ENCODE measurements at places on chromosomes 12 and 14.

- no peak for DNase-seq
Measured at GRCh38 chr14:72485695-72486094, 408.2 kb downstream of the DPF3 start.

DNA sequence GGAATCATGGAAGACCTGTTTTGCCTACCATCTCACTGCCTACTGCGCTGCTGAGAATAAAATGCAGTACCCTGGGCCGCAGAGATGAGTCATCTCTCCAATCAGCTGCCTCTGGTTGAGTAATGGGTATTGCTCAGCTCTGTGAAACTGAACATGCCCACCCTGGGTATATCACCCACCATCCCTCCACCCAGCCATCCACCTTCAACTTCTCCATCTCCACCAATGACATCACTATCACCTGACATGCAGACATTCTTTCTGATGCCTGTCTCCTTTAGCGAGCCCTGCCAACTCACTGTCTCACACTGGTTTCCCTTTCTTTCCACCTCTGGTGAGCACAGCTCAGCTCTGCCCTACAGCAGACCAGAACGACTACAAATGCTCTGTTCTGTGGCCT lies 33.6 kb downstream of the E2F7 start:
- DNase-seq = no peak

- no peak for DNase-seq
Measured at GRCh38 chr14:75428230-75429104, 645 bp downstream of the JDP2 start.

DNA sequence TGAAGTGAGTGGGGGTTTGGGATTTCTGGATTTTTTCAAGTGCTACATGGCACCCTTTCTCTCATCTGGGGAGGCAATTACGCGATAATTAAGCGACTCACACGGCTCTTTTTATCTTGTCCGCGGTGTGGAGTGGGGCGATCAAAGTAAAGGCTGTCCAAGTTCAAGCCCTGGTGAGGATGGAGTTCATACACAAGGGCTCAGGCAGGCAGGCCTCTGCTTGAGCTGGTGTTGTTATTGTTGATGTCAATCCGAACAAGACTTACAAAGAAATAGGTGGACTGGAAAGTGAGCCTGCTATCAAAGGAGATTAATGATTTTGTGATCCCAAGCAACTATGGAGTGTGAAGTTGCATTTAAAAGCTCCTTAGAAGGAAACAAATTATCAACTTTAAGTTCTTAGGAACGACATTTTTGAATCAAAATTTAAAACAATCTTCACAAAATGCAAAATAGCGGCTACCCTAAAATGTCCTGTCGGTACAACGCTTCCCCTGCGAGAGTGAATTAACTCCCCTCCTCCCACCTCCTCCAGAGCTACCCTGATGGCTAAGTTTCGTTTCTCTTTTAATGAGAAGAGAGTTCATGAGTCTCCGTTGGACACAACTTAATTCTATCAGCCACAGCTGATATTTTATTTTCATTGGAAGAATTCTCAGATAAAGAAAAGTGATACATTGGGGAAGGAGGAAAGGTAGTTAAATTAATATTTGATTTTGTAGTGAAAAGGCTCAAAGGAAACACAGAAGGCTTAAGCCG lies 5.9 kb downstream of the FOXA1 start:
- no peak for DNase-seq
